ENCODE measurements at places on chromosomes 2 and 18.

DNA sequence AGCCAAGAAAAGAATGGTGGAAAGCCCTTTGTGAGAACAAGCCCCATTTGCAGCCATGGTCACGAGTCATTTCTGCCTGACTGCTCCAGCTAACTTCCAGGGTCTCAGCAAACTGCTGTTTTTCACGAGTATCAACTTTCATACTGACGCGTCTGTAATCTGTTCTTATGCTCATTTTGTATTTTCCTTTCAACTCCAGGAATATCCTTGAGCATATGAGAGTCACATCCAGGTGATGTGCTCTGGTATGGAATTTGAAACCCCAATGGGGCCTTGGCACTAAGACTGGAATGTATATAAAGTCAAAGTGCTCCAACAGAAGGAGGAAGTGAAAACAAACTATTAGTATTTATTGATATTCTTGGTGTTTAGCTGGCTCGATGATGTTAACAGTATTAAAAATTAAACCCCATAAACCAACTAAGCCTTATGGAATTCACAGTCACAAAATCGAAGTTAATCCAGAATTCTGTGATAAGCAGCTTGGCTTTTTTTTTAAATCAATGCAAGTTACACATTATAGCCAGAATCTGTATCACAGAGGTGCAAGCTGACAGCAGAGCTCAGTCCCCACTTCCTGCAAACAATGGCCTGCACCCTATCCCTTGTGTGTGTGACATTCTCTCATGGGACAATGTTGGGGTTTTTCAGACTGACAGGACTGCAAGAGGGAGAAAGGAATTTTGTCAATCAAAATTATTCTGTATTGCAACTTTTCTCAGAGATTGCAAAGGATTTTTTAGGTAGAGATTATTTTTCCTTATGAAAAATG, 26.1 kb downstream of the SLC14A1 start:
- no peak for DNase-seq

GRCh38 chr2:42810121-42810970, 18.0 kb upstream of the HAAO start:
- peak; percentile 81 for DNase-seq

- DNase-seq = no peak
Observed at GRCh38 chr2:98896944-98897343, 39.1 kb downstream of the CRACDL start.

DNA sequence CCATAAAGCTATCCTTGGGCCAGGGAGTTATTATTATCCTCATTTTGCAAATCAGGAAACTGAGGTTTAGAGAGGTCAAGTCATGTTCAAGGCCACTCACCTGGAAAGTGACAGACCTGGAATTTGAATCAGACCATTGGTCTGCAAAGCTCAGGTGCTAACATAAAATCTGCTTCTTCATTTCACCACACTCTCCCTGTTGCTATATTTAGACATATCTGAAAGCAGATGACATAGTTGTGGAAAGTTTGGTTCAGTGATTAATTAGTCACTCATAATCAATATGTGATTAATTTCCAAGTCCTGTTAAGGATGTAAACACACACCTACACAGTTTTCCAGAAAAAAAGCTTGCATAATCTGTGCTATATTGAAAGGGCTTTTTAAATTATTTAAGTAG, 57.4 kb downstream of the LINC00305 start:
- no peak for DNase-seq

DNA sequence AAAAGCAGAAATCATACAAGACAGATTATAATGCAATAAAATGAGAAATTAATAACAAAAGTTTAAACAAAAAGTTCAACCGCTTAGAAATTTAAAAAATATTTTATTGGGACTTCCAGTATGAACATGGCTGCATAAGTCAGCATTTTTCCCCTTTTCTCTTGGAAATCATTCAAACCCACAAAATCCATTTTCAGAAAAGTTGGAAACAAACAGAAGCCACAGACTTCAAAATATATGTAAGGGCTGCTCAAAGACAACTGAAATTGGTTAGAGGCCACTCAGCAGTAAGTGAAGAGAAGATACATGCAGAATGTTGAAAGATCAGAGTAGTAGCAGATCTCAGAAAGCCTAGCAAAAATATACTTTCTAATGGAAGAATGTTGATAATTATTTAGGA, 194.0 kb downstream of the DYSF start:
- DNase-seq = no peak

- no peak for DNase-seq
Observed at GRCh38 chr2:198347349-198347748, 543.0 kb downstream of the PLCL1 start.

GRCh38 chr18:25112821-25113434, 239.0 kb downstream of the ZNF521 start:
- DNase-seq = no peak

DNA sequence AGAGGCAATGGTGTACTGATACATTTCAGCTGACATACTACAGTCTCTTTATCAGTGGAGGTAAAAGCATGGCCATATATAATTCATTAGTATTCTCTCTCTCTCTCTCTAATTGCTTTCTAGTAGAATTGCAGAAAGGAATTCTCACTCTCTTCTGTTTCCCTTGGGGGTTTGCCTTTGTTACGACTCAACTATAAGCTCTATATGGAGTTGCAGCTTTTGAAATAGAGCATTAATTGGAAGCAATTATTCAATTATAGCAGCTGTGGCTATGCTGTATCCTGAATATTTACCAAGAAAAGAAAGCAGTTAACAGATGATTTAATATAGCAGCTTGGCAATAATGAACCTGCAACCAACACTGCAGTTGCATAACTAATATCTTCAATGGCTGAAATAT, 132.7 kb upstream of the STON1 start:
- DNase-seq = no peak

GRCh38 chr2:178380763-178381162, 70.2 kb downstream of the PRKRA start:
- no peak for DNase-seq

- no peak for DNase-seq
Observed at GRCh38 chr2:8567469-8568260, 114.2 kb upstream of the ID2 start.

- peak; percentile 48 for DNase-seq
Observed at GRCh38 chr2:171086352-171087290, 74.1 kb downstream of the TLK1 start.

DNA sequence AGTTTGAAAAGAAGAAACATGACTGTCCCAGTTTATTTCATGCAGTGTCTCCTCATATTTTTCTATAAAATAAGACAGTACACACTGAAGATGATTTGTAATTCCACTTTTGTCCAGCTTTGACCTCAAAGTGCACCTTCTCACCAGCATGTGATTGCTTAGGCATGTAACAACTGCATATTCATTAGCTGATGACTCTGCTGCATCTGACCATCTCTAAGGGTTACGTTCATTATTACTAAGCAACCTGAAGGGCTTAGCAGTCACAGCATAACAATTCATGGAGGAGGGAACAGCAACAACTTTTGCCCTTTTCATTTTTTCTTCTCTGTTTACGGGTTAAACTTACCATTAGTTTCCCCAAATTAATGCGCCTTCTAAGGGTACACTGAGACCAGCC, 330.6 kb upstream of the PIK3C3 start:
- DNase-seq = no peak

DNA sequence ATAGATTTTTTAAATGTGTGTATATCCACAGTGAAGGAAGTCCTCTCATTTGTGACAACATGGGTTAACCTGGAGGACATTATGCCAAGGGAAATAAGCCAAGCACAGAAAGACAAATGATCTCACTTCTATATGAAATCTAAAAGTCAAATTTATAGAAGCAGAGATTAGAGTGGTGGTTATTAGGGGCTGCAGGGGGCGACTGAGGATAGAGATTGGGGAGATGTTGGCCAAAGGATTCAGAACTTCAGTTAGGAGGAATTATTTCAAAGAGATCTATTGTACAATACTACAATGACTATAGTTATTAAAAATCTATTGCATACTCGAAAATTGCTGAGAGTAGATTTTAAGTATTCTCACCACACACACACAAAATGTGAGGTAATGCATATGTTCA, 252.4 kb upstream of the SLC39A10 start:
- no peak for DNase-seq

GRCh38 chr2:6109831-6110230, 417.6 kb downstream of the SOX11 start:
- DNase-seq = no peak

DNA sequence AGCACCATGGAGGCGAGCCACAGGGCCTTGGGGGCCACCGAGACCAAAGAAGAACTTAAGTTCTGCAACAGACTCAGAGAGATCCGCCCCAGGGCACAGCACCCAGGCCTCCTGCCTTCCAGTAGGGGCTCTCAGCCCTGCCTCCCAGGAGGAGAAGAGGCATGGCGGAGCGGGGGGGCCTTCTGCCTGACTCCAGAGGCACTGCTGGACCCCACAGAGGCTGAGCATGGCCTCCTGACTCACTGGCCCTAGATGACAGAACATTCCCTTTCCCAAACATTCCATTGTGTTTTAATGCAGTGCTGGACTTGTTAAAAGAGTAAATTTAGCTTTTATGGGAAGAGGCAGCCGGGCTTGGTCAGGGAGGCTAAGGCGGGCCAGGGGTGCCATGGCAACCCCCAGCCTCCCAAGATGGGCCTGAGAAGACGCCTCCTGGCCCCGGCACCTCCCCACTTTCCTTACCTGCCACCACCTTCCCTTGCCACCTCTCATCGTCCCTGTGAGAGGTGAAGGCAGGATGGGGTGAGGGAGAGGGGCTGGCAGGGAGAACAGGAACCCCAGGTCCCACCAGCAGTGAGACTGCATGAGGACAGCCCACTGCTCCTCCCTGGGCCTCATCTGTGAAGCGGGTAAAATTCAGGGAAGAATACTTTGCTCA, 65.4 kb downstream of the SMAD7 start:
- no peak for DNase-seq

DNA sequence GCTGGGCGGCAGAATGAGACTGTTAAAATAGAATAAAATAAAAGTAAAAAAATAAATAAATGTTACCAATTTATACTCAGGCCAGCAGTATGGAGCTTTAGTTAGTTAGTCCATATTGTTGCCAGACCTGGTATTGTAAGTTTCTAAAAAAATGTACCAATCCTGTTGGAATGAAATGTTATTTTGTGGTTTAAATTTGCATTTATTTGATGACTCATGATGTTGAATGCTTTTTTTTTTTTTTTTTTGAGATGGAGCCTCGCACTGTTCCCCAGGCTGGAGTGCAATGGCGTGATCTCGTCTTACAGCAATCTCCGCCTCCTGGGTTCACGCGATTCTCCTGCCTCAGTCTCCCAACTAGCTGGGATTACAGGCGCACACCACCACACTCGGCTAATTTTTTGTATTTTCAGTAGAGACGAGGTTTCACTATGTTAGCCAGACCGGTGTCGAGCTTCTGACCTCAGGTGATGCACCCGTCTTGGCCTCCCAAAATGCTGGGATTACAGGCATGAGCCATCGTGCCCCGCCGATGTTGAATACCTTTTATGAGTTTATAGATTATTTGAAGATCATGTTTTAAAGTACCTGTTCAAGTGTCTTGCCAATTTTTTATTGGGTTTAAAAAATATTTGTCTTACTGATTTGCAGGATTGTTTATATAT, 5.7 kb upstream of the PTPRN start:
- no peak for DNase-seq

DNA sequence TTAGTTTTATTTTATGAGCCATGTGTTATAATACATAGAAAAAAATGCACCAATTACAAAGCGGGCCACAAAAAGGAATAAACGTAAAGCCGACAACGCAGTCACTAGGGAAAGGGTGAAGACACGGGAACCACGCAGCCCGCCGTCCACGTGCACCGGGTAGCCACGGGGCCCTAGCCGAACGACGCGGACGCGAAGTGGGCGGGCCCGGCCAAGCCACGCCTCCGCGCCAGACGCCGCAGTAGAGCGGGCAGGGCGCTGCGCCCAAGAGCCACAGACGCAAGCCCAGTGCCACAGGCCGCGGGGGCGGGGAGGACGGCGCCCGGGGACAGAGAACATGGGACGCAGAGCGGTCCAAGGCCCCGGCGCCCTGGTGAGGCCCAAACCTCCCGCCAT, at the start of gene DUSP28:
DUSP28 (plus strand) TSS at position 274 of the 396 bp plus-strand sequence. CDS start 328 bp downstream, outside the sequence.
- DNase-seq = peak; percentile 90

DNA sequence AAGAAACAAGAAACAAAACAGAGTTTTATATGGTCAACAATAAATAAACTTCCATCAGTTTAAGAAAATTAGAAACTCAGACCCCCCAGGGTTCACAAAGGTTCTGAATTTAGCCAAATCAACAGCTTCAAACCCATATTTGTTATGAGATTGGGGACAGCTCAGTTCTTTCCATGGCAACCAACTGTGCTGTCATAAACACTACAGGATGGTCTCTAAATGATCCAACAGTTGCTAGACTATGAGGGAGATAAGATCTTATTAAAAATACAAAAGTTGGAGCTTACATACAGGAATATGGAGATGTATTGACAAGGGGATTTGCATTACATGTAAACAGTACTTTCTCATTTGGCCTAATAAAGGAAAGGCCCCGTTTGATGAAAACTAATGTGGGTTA, 154.6 kb upstream of the CTAGE1 start:
- DNase-seq = no peak

GRCh38 chr2:199851883-199852282, 891 bp upstream of the FTCDNL1 start:
- no peak for DNase-seq

- DNase-seq = no peak
Observed at GRCh38 chr2:134153294-134153880, 100.5 kb upstream of the MGAT5 start.

- no peak for DNase-seq
Observed at GRCh38 chr2:8307606-8308180, 374.2 kb upstream of the ID2 start.

DNA sequence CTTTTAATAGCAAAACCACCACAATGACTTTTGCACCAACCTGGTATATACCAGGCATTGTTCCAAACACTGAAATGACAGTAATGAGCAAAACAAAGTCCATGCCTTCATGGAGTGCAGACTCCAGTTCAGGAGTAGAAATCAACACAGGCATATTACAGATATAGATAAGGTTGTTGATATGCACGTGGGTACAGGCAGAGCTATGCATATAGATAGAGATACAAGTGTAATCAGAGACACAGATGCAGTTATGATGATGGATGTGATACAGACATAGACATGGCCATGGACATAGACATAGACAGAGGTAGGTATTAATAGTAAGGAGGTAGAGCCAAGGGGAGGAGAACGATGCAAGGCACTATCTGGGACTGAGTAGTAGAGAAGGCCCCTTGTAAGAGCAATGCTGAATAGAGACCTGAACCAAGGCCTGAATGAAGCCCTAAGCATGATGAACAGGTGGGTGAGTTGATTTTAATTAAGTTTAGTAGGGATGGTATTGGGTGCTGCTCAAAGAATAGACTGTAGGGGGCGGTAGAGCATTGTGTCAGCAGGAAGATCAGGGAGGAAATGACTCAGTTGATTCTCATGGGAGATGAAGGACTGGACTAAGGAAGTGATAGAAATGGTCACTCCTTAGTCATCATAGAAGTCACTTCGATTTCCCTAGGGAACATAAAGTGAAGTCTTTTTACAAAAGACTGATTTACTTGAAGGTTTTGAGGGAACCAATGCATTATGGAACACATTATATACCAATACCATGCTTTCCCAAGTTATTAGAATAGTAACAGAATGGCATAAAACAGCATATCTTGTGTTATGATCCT, 39.4 kb downstream of the CMPK2 start:
- peak; percentile 87 for DNase-seq

DNA sequence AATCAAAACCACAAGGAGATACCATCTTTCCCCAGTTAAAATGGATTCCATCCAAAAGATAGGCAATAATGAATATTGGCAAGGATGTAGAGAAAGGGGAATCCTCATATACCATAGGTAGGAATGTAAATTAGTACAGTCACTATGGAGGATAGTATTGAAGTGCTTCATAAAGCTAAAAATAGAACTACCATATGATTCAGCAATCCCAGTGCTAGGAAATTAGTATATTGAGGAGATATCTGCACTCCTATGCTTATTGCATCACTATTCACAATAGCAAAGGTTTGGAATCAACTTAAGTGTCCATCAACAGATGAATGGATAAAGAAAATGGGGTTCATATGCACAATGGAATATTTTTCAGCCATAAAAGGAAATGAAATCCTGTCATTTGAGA, 251.2 kb downstream of the ZNF804A start:
- no peak for DNase-seq

All from hematopoietic multipotent progenitor cell treated with erythropoietin and hydrocortisone succinate and interleukin-3 and kit ligand, for 17 days (in vitro differentiated cells).